Cardiac muscle cell (in vitro differentiated cells and primary cell): ENCODE measurements at places on chromosomes 13 and 19.

GRCh38 chr13:48001114-48001881 is at the start of gene SUCLA2:
TSS of gene SUCLA2 (minus strand) at chr13:48001273. CDS start at chr13:48001269, 4 bp downstream.
- DNase-seq = peak; percentile 92

- DNase-seq = no peak
Observed at GRCh38 chr13:50676602-50677001, 166.9 kb downstream of the DLEU7 start.

DNA sequence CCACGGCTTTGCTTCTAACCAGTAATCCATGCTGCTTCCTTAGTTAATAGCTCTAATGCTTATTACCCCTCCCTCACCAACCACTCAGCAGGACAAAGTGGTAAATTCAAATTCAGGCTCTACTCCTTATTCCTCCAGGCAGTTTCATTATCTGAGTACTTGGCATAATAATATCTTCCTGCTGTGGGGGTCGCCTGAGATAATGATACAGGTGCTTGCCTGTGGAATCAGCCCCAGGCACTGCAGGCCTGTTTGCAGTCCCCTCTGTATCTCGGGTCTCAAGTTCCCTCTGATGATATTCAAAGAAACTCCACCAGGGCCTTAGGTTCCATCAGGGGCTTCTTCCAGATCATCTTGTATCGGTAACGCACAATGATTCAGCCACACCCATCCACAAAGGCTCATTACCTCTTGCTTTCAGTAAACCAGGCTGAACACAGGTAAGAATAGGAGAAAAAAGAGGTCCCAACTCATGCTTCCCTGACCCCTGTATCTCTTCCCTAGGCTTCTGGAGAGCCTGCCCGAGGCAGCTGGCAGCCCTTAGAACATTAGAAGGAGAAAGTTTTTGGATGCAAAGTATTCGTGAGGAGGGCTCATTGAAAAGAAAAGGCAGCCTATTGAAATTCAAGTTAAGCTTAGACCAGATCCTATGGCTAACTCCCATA is 14.3 kb upstream of the FOXO1 start:
- no peak for DNase-seq

- no peak for DNase-seq
Observed at GRCh38 chr13:32038343-32038742, 6.8 kb downstream of the FRY start.

DNA sequence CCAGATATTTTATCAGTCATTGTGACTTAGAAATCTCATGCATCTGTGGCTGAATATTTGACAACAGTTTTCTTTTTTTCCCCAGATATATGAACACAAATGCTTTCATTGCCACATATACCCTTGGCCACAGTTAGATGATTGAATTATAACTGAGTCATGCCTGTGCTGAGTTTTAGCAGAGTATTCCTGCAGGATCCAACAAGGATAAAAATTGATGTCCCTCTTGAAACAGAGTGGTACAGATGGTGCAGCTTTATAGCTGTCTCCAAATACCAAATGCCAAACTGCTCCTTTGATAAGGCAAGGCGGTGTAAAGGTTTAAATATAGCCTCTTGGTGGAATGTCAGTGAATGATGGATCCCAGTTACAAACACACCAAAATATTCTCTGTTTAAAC is 428.5 kb downstream of the GPC6 start:
- no peak for DNase-seq

GRCh38 chr19:42423462-42424344 is 3.5 kb downstream of the LIPE start:
- DNase-seq = peak; percentile 97

- DNase-seq = no peak
Observed at GRCh38 chr13:91132381-91132780, 215.1 kb upstream of the MIR17HG start.

- DNase-seq = peak; percentile 89
Observed at GRCh38 chr13:109494925-109495369, 291.4 kb downstream of the IRS2 start.

DNA sequence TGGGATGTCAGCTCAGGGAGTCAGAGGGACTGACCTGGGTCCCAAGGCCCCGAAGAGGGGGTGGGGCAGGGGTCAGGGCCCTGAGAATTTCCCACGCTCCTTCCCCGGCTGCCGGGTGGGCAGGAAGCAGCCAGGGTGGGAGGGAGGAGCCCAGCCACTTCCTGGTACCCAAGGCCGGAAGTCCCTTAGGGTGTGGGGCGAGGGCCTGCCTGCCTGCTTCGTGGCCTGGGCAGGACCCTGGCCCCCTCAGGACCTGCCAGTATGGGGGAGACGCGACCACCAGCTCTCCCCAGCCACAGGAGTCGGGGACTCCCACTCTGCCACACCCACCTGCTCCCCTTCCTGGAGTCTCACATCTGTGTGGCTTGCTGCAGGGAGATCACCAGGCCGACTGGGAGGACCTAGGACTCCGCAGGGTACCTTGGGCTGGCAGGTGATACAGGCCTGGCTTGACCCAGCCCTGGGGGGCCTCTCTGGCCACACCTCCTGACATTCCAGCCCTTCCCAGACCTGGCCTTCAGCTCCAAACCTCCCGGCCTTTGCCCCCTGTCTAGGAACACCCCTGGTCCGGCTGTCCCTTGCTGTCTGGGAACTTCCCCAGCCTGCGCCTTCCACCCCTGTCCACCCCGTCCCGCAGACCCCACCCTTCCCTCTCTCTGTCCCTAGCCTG is 9.8 kb upstream of the CIRBP start:
- no peak for DNase-seq

GRCh38 chr13:98539666-98540065 is 37.2 kb downstream of the STK24 start:
- DNase-seq = no peak

DNA sequence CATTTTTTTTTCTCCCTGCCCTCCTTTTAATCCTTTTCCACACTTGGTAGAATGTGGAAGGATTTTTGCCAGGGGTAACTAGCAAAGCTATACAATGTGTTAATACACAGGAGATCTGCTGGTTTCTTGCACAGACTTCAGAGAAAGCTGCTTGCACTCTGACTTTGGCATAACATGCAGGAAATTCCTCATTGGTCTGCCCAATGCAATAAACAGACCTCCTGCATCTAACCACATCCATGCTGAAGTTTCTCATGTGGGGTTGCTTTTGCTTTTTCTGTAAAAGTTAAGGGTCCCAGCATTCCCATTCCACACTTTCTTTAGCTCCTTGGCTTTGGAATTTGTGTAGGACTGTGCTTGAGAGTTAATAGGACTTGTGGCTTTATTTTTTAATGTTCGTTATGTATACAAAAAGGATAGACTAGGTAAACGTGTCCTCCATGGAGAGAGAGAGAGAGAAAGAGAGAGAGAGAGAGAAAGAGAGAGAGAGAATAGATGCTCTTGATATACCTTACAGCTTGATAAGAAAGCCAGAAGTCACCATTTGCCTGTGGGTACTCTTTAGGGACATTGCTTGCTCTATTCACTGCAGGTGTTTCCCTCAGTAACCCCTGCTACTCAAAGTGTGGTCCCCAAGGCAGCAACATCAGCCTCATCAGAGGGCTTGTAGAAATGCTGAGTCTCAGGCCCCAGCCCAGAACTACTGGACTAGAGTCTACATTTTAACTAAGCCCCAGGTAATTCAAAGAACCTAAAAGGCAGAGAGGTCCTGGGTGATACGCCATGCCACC is 170.5 kb downstream of the SHISA2 start:
- no peak for DNase-seq

DNA sequence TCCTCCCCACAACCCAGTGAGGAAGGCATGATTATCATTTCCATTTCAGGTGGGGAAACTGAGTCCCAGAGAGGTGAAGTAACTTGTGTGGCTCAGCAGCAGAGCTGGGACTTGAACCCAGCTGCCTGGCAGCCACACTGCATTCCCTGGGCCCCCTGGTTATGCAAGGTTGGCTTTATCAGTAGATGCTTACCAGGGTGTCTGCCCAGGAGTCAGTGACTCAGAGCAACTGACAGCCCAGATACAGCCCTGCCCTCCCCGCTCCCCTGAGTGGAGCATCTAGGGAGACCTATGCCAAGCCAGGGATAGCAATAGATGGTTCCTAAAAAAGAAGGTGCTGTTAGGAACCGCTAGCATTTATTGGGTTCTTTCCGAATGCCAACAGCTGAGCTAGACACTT is 5.9 kb downstream of the IGLON5 start:
- DNase-seq = peak; percentile 27

GRCh38 chr19:23098286-23098685 is 18.5 kb upstream of the ZNF730 start:
- no peak for DNase-seq

DNA sequence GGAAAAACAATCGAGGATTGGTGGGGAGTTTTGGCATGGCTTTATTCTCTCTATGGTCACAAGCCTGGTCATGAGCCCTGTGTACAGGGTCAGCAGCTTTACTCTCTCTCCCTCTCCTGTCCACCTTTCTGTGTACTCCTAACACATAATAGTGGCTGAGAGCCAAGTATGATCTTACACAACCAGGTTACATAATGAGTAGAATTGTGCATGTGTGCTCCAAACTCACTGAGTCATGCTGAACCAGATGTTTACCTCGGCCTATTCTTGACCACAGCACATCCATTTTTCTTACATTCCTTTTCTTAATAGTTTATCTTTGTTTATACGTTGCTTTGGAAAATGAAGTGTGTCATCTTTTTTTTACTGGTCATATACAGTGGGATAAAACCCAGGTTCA is 53.1 kb downstream of the ZNF254 start:
- peak; percentile 84 for DNase-seq

DNA sequence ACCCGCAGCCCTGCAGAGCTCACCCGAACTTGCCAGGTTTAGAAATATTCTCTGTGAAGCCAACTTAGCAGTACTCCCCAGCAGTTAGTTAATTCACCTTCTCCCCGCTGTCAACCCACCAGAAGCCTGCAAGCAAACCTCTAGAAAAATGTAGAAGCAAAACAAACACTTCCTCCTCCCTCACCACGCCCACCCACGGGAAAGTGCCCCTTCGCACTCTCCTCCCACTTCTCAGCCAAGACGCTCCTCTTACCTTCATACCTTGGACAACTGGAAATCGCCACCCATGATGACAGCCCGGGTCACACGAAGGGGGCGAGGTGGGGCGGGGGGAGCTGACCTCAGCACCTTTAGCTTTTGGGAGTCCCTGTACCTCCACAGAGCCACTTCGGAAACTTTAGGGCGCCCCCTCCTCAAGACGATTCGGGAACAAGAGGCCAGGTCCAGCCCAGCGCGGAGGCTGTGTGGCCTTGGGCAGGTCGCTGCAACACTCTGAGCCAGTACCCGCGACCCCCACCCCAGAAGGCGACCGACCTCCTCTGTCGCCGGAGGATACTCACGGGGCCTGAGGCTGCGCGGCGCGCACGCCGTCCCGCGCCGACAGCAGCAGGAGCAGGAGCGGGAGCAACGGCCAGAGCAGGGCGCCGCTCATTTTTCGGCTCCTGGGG is 485 bp downstream of the CPAMD8 start:
- DNase-seq = peak; percentile 9

- DNase-seq = no peak
Observed at GRCh38 chr13:109541081-109541480, 245.3 kb downstream of the IRS2 start.

DNA sequence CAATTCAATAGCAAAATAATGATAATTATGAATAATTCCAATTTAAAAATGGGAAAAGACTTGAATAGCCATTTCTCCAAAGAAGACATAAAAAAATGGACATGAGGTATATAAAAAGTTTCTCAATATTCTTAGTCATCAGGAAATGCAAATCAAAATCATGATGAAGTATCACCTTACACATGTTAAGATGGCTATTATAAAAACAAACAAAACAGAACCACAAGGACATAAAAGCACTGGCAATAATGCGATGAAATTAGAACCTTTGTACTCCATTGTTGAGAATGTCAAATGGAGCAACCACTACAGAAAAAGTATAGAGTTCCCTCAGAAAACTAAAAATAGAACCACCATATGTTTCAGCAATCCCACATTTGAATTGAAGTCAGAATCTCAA is 1186.1 kb downstream of the SLITRK5 start:
- DNase-seq = no peak

DNA sequence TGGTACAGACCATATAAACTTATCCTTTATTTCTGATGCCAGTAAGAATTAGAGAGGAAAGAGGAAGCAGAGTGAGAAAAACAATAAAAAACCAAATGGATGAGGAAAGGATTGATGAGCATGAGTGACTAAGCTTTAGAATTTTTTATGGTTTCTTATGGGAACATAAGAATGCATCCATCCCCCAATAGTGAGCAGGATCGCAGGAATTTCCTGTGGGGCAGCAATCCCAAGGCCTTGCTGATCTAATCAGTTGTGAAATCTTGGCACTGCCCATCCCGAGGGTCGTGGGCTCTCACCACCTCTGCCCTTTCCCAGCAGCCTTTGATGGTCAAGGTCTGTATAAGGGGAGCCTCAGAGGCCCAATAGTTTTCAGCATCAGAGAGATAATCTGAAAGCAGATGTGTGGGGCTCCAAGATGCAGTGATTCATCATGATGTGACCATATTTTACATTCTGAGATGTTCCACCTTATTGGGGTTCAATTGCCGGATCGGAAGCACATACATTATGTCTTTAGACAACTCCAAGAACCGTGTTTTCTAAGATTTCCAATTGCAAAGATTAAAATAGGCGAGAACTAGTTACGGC is 222.1 kb downstream of the DNAJC15 start:
- peak; percentile 58 for DNase-seq

GRCh38 chr13:18949970-18950369 is 231.7 kb downstream of the TUBA3C start:
- no peak for DNase-seq

DNA sequence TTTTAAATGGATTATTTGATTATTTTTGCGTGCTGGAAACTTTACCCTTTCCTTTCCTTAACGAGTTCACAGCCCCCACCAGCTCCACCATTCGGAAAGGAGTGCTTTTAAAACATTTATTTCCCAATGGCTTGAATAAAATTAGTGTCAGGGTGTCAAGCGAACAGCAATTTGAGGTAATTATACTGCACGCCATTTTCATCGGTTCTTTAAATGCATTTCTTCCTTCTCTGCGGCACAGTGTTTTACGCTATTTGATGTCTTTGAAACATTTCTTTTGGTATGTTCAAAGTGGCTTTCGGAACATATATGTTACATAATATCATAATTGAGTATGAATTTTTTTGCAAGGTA is 309 bp upstream of the SLITRK1 start:
- no peak for DNase-seq

DNA sequence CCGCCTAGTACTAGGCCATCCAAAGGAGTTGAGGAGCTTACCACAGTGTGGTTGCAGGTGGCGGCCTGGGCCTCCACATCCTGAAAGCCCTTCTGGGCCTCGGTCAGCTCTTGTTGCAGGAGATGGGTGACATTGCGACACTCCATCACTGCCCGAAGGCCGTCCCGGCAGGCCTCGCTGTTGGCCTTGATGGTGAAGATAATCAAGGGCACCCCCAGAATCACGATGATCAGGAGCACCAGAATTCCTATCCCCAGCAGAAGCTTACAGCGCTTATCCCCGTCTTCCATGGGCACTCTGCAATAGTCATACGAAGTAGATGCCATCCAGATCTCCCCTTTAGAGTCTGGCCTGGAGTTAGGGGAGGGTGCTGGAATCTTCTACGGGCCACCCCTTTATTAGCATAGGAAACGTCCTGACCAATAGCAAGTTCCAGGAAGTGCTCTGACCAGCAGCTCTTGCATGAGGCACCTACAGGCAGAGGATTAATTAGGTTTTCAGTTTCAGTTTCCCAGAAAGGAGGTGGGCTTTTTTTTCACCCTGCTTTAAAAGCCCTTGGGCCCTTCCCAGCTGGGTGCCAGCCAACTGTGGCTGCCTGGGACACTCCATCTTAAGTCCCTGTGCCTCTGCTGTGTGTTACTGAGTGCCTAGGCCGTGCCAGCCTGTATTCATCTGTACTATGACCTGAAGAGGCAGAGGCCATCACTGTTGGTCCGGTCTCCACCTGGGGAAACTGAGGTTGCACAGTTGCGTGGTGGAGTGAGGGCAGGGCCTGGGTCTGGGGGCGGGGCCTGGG is at the start of gene BST2:
BST2 (minus strand) TSS at position 381 of the 796 bp plus-strand sequence; CDS start at position 326, 55 bp downstream.
- DNase-seq = peak; percentile 79
